ENCODE measurements at places on chromosomes 13 and 19.

DNA sequence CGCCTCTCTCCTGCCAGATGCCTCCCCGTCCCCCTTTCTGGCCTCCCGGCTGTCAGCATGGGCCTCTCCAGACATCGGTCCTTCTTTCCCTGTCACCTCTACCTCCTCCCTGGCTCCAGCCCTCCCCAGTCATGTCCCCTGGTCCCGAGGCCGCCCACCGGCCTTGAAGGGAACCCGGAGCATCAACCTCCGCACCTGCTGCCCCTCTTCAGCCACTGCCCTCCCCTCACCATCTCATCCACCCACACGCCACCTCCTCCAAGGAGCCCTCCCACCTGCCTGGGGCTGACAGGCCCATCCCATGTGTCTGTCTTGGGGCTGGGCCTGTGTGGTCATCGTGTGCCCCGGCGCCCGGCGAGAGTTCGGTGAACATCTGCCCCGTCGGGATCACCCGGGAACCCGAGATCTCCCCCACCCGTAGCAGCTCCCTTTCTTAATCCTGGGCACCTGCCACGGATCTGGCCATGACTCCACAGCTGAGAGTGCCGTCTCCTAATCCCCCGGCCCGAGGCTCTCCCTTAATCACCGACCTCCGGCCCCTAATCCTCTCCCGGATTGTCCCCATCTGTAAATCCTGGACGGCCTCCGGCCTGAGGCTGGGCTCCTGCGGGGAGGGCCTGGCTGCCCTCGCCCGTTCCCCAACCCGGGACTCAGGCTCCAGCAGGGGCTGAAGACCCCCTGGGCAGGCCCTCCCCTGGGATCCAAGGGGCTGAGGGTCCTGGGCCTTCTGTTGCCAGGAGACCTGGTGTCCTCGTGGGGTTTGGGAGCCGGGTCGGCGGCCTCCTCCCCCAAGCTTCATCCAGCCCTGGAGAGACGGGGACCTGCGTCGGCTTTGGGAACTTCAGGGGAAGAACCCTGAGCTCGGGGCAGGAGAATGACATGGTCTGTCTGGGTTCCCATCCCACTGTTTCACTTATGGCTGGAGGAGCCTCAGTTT is 5.9 kb downstream of the HCN2 start:
- no peak for DNase-seq

- DNase-seq, result no peak
Measured at GRCh38 chr19:47637550-47637949, 28.6 kb downstream of the BICRA start.

DNA sequence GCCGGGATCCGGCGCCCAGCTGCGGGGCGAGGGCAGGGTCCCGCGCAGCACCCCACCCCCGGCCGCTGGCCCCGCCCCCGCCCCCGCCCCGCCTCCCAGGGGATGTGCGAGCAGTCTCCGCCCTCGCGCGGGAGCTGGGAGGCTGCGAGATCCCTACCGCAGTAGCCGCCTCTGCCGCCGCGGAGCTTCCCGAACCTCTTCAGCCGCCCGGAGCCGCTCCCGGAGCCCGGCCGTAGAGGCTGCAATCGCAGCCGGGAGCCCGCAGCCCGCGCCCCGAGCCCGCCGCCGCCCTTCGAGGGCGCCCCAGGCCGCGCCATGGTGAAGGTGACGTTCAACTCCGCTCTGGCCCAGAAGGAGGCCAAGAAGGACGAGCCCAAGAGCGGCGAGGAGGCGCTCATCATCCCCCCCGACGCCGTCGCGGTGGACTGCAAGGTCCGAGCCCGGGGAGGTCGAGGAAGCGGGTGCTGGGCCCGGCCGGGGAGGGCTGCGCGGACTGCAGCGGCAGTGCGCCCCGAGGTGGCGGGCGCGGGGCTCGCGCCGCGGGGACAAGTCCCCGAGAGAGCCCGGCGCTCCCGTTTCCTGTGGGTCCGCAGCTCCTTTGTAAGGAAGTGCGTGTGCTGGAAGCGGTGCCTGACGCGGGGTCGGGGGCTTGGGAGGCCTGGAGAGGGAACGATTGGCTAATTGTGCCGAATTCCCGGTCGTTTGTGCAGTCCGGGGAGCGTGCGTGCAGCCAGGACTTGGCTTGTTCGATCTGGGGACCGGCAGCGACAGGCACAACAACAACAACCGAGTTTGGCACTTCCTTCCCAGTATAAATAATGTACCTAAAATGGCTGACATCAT is at the start of gene ITM2B:
Gene ITM2B (plus strand): TSS at position 161 of the 843 bp plus-strand sequence. CDS start 155 bp downstream, at position 316.
- peak; percentile 55 for DNase-seq

GRCh38 chr13:35475960-35476943 is at the start of gene MAB21L1:
Gene MAB21L1, minus strand, starts transcription at chr13:35476689. Its CDS starts 551 bp downstream, at chr13:35476138.
- no peak for DNase-seq

GRCh38 chr13:67967031-67967430 is 736.9 kb upstream of the PCDH9 start:
- DNase-seq, result no peak

- DNase-seq, result no peak
Measured at GRCh38 chr19:16088351-16089009, 12.2 kb downstream of the TPM4 start.

DNA sequence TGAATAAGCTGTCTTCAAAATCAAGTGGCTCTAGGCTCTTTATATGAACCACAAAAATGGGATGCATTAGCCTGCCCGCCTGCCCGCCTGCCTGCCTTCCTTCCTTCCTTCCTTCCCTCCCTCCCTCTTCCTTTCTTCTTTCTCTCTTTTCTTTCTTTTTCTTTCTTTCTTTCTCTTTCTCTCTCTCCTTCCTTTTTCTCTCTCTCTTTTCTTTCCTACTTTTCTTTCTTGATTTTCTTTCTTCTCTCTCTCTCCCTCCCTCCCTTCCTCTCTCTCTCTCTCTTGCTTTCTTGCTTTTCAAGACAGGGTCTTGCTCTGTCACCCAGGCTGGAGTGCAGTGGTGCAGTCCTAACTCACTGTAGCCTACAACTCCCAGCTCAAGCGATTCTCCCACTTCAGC is 26.9 kb downstream of the F2RL3 start:
- DNase-seq, result no peak

GRCh38 chr13:43838909-43839308 is 40.6 kb downstream of the CCDC122 start:
- no peak for DNase-seq

GRCh38 chr13:59842507-59842906 is 321.2 kb downstream of the DIAPH3 start:
- no peak for DNase-seq

DNA sequence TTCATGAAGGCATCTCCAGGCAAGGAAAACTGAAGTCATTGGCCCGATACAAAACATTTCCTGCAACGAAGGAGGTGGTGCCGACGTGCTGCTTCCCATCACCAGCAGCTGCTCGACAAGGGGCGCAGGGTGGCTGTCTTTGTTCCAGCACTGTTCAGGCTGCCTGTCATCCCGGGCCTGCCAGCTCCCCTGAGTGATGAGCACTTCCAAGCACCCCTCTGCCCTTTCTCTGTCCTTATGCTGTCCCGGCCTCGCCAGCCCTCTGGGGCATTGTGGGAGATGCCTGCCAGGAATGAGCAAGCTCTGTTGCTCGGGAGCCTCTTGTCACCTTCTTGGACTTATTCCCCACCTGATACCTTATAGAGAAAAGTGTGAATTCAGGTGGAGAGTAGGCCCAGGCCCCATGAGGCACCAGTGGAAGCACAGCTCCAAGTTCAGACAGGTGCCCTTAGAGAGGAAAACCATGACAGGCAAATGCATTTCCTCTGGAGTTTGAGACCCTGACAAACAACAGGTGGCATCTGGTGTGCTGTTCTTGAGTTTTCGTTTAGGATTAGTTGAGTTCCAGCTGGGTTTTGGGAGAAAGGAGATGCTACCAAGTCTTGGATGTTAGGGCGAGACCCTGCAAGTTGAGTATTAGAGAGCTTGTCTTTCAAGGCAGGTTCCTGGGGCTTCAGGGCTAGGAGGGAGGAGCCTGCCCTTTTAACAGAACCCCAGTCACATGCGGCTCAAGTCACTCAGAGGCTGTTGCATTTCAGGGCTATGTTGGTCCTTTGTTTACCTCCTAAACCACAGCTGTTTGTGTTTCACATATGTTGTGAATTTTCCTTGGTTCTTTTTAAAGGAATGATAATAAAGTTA is 21.4 kb downstream of the BBC3 start:
- no peak for DNase-seq

GRCh38 chr13:44362394-44363040 is 11.1 kb upstream of the SERP2 start:
- DNase-seq, result no peak

DNA sequence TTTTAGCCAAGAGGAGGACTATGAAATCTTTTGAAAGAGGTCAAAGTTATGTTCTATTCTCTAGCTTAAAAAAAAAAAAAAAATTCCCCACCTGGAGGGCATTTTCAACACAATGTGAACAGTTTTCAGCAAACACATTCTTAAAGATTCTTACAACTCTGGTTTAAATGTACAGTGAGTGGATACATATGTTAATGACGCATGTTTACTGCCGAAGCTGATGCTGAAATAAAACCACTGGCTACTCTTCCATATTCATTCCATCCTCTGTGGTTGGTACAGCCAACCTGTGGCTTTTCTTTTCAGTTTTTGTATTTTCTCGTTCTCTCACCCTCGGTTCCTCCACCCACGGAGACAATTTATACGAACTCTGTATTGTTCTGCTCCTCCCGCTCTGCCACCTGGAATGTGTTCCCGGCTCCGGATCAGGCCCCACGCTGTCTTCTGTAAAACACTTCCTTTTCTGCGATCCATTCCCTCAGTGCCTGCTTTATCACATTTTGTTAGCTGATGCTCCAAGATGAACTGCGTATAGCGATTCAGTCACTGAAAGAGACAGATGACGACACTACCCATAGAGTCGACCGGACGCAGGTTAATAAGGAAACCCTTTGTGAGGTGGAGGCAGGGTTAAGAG is 466.4 kb upstream of the ARGLU1 start:
- no peak for DNase-seq

DNA sequence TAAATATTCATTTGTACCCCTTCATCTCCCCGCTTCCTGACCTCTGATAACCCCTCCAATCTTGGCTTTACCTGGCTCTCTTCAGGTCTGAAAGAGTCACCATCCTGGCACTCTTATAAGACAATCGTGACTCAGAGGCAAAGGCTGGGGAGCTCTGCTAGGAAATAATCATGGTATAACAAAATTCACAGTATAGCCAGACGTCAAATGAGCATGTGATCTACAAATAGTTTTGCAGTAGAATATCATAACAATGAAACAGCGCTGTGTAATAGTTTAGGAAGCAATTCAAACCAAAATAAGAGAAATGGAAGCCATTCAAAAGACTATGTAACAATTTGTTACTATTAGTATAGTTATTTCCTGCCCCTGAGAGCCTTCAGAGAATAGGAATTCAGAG is 34.2 kb downstream of the RXFP2 start:
- no peak for DNase-seq

DNA sequence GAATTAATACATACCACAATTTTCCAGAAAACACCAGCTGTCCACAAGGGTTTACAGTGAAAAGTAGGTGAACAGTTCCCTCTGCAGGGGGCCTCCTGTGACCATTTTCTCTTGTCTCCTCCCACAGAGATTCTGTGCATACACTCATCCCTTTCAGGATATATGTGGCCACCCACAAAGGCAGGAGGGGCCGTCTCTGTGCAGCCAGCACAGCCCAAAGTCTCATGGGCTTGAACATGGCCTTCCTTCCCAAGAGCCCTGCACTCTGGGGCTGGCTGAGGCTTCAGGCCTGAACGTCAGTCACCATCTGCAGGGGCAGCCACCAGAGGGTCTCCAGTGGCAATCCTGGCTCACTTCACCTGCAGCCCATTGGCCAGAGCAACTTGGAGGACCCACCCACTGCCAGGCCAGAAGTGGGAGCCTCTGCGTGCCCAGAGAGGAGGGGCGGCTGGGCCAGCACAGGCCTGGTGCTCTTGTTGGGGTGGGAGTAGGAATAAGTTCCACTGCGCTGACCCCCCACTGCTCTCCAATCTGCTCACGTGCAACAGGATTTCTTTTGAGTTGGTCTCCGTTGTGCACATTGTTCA is 25.1 kb downstream of the TMEM161A start:
- no peak for DNase-seq

DNA sequence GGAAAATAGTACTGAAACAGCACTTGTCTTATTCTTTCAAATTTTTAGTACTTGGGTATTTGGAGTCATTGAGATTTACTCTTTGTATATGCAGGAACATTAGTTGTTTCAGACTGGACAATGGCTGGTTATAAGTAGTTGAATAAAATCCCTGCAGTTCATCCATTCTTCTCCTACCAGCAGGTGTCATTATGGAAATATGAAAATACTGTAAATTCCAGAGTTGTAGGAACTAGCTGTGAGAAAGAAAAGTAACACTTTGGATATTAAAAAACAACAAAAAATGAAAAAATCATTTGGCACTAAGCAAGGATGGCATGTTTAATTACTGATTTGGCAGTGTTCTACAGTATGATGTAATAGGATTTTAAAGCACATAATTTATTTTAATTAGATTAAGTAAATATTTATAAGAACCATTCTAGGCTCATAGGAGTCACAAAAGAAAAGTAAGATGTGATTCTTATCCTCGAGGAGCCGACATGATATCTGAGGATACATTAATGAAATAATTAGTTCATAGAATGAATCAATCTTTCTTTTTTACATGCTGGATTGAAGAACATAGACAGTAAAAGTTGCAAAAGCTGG is 155.3 kb downstream of the KCNRG start:
- DNase-seq, result no peak

- DNase-seq, result no peak
Measured at GRCh38 chr13:76878043-76878442, 8.2 kb downstream of the KCTD12 start.

- peak; percentile 92 for DNase-seq
Measured at GRCh38 chr19:4811328-4812131, 20.0 kb downstream of the TICAM1 start.

- peak; percentile 28 for DNase-seq
Measured at GRCh38 chr13:51849145-51850101, 4.4 kb upstream of the TMEM272 start.

DNA sequence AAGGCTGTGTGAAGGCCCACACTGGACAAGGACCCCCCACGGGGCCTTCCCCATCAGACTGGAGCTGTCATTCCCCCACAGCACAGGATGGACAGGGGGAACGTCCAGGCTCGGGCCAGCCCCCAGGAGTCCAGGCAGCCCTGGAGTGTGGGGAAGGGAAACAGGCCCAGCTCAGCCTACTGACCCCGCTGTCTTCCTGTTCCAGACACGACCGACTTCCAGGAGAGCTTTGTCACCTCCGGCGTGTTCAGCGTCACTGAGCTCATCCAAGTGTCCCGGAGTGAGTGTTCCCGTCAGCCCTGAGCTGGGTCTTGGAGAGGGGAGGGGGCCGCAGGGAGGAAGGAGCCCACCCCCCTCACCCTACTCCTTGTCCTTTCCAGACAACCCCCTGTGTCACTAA is 47.0 kb downstream of the SMIM24 start:
- DNase-seq, result no peak

DNA sequence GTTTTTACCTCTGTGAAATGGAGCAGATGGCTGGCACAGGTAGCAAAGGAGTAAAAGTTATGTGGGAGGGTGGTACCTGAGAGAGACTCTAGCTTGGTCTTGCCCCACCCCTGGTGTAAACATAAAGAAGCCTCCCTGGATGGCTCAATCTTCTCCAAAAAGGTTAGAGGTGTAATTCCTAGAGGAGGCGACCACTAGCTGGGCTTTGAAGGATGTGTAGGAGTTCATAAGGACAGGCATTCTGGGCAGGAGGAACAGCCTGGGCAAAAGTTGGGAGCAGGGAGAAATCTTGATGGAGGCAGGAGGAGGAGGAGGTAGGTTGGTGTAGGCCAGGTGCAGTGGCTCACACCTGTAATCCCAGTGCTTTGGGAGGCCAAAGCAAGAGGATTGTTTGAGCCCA is 7.8 kb upstream of the ICAM4 start:
- no peak for DNase-seq
